ENCODE measurements at places on chromosomes 1 and 21.

DNA sequence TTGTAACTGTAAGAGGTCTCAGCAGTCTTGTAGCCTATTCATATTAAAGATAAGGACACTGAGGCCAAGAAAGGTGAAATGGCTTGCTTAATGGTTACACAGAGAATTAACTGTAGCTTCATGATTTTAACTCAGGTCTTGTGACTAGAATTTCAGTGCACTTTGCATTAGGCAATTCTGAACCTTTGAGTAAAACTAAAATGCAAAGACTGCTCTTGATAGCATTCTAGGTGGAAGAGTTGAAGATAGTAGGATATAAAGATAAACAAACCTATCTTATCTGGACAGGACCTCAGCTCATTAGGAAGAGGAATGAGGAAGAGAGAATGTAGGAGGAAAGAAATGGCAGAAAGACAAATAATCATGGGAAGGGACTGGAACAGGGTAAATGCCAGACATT, 68.6 kb upstream of the RGL1 start:
- DNase-seq: no peak

GRCh38 chr1:35657851-35658250, 16.5 kb upstream of the PSMB2 start:
- no peak for DNase-seq

- DNase-seq: no peak
These were observed 68.9 kb downstream of the LRRN2 start for GRCh38 chr1:204616641-204617040.

GRCh38 chr1:75067975-75068374, 66.2 kb upstream of the LHX8 start:
- DNase-seq: no peak

- DNase-seq: no peak
These were observed 4.4 kb upstream of the XPR1 start for GRCh38 chr1:180627411-180627810.

DNA sequence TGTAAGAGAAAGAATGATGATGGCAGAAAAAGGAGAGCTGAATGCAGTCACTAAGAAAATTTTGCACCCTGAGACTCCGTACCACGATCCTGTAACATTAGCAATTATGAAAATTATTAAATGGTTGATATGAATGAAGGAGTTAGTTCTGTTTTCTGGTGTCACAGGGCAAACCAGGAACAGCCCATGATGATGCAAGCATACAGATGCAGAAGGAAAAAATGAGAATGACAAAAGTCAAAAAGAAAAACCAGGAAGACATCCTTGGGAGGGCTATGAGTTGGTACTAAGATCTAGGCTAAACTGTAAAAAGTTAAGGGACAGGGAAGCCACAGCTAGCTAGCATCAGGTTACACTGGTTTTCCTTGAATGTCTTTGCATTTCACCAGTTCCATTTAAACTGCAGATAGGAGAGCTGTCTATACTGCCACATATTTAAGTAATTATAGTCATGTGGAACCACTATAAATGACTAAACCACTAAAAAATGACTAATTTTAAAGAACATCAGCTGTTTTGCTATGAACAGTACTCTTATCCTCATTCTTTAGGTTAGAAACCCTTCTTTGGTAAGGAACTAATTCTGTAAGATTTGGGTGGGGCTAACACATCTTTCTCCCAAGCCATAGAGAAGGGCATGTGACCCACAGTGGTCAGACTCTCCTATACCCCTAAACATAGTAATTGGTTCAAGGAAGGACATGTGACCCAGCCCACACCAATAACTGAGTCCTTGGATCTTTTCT, 11.4 kb downstream of the DOCK7 start:
- no peak for DNase-seq

GRCh38 chr1:157932069-157932468, 61.4 kb upstream of the KIRREL1 start:
- DNase-seq: no peak

- DNase-seq: no peak
These were observed 4.7 kb upstream of the SLC1A7 start for GRCh38 chr1:53147174-53147573.

- DNase-seq: no peak
These were observed 57.0 kb downstream of the MDM4 start for GRCh38 chr1:204572923-204573922.

DNA sequence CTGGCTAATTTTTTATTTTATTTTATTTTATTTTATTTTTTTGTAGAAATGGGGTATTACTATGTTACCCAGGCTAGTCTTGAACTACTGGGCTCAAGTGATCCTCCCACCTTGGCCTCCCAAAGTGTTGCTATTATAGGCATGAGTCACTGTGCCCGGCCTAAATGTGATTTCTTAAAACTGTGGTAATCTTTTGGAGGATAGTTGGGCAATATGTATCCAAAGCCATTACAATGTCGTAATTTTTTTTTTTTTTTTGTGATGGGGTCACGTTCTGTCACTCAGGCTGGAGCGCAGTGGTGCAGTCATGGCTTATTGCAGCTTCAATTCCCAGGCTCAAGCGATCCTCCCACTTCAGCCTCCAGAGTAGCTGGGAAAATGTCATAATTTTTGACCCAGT, 14.2 kb downstream of the ETV3L start:
- no peak for DNase-seq

DNA sequence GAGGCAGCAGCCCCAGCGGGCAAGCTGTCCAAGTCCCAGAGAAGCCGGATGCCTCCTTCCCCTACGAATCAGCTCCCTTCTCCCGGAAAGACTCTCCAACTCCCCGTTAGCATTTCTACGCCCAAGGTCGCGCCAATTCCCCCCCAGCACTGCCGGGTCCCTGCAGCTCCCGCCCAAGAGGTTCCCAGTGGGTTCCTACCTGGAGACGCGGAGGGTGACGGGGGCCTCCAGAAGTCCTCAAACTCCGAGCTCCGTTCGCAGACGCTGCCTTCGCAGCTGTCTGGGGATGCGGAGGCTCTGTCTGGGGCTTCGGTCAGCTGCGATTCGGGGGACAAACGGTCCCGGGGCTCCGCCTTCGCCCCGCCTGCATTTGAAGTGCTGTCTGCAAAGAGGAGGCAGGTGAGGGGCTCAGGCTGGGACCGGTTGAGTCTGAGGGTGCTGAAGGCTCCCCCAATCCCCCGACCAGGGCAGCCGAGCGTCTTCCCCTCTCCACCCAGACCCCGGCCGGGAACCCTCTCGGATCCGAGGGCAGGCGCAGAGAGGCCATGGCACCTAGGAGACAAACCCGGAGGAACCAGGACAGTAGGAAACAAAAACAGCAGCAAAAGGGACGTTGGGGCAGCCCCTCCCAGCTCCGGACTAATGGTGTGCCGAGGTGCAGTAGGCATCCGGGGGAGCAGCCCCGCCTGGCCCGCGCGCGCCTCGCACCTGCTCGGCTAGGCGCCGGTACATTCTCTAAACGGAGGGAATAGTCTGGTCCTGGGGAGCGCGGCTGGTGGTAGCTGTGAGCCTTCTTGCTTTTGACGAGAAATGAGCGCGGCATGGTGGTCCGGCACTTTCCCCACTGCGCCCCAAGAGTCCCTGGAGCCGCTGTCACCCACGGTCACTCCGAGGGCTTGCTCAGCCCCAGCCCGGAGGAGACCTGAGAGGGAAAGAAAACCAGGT, 3.8 kb downstream of the GFI1 start:
- DNase-seq: no peak

DNA sequence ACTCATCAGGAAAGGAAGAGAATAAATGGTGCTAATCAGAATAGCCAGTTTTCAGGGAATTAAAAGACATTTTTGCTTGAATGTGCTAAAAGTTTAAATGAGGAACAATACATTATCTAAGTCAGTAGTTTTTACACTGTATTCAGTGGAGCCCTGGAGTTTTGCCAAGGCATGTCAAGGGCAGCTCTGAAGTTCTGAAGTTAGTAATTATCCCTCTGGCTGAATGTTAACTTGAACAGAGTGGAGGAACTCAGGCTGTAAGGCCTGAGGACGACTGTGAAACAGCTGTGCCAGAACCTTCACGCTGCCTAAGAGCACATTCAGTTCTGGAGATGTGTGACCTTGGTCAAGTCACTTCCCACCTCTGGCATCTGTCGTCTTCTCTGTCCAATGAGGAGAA, 68.1 kb downstream of the EDEM3 start:
- DNase-seq: no peak

DNA sequence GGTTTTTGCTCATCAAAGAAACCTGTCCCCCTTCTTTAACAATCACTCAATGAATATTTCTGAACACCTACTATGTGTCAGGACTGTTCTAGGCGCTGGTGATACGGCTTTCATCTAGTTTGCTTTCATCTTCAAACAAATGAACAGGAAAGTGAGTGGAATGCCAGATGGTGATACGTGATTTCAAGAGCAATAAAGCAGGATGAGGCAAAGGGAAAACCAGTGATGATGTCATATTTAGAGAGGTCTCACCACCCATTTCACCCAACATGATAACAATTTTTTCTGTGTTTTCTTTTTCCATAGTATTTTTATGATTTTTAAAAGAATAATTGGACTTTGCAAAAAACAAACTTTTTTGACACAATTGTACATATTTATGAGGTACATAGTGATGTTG, 11.3 kb upstream of the SLC6A17 start:
- no peak for DNase-seq

DNA sequence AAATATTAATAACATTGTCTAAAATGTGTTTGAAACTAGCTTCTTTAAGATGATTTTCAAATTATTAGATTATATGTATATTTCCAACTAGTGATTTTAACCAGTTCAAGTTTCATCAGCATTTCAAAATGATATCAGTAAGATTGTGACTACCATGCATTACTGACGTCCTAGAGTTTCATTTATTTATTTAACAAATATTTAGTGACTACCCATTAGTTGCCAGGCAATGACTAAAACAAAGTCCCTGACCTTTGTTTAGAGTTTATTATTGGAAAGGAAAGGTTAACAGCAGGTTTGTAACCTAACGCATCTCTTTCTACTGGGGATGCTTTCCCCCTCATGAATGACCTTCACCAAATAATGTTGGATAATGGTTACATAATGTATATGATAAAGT, 7.6 kb upstream of the C4BPB start:
- DNase-seq: no peak

DNA sequence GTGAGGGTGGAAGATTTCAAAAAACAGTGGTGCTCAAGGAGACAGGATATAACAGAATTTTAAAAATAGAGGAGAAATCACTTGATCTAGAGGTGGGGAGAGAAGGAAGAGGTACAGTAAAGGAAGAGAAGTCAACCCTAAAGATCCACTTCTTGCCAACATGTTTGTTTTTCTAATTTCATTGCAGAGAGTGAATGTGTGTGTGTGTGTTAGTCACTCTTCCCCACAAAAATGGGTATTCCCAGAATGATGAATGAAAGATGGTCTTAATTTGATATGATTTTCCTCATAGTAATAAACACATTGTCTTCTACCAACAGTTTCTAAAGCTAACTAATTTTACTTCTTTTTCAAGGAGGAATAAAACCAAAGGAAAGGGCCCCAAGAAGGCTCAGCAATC, 74.2 kb upstream of the NGF start:
- no peak for DNase-seq

GRCh38 chr1:199279067-199279466, 640.2 kb downstream of the PTPRC start:
- no peak for DNase-seq

- DNase-seq: no peak
These were observed 386.3 kb downstream of the MRPL39 start for GRCh38 chr21:25220954-25221353.

Data from NCI-H1436 treated with DMSO at 0.1 percent for 48 hours (cell line).